NCI-H1092 (cell line): ENCODE measurements at places on chromosomes 5 and 9.
A peak's percentile ranks its signal among the peaks of the same experiment; 100 is the strongest.

DNA sequence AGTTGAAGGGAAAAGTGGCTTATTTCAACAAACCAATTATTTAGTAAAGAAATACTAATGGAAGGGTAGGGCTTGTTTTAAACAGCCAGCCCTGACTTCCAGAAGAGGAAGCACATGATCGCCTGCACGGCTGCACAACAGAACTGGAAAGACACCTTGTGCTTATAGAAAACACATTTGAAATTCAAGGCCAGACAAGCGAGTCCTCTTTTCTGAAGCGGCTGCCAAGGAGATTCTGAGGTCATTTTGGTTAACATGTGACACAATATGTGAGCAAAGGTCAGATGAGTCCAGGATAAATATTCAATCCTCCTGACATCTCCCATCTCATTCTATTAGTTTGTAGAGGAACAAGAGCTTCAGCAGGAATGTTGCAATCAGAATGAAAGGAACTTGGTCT is 461.4 kb upstream of the ST8SIA4 start:
- no peak for DNase-seq

DNA sequence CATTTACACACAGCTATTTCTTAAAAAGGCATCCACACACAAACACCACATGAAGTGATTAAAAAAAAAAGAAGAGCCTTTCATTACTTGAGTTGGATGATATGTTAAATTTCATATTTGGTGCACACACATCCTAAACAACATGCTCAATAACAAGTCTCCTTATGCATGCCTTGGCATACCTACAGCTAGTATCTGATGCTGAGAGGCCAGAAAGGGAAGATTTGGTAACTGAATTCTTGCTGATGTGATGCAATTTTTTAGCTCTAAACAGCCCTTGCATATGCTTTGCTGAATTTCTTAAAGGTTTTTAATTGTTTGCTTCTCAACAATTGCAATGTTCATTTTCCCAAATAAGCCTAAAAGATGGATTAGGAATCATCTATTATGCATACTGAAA is 338.8 kb downstream of the ARL15 start:
- DNase-seq, result no peak

- no peak for DNase-seq
These were observed 67.9 kb upstream of the PIK3R1 start for GRCh38 chr5:68147659-68148058.

- peak; percentile 57 for DNase-seq
These were observed 51.6 kb downstream of the AHRR start for GRCh38 chr5:372996-373709.

GRCh38 chr5:122030251-122030650 is 47.8 kb downstream of the LOX start:
- DNase-seq, result no peak

DNA sequence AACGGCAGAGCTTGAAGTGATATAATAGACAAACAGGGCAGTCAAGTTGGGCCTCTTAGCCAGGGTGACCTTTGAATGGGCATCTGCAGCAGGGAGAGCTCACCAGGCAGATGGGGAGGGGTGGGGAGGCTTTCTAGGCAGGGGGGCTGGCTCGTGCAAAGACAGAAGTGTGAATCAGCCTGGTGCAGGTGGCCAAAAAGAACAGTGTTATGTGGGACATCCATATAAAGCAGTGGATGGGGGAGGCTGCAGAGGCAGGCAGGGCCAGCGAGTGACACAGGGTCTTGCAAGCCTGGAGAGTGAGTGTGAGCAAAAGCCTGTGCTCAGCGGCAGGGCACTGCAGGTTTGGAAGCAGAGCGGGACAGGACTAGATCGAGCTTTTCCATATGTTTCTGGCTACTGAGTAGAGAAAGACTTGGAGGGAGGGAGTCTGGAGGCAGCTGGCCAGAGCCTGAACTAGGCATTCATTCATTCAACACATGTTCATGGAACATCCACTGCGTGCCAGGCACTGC is 14.2 kb upstream of the TTLL11 start:
- DNase-seq, result no peak

DNA sequence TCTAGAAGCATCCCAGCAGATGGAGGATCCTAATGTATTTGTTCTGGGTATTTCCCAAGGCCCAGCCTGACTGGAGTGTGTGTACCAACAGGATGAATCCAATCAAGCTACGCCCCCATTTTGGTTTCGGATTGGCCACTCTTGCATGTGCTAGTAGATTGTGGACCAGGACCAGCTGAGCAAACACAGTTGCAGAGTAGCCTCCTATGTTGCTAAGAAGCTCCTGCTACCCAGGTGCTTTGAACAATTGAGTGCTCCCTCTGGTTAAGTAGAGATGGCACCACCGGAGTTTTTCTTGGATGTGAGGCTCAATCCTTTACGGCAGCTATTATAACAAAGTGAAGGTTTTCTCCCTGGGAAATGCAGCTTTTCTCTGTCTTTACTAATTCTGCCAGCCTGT is 204.5 kb downstream of the NTRK2 start:
- peak; percentile 54 for DNase-seq

- DNase-seq, result no peak
These were observed 3.5 kb downstream of the PRXL2C start for GRCh38 chr9:96651626-96652025.

- DNase-seq, result no peak
These were observed 295.7 kb upstream of the PTGER4 start for GRCh38 chr5:40383749-40384651.

DNA sequence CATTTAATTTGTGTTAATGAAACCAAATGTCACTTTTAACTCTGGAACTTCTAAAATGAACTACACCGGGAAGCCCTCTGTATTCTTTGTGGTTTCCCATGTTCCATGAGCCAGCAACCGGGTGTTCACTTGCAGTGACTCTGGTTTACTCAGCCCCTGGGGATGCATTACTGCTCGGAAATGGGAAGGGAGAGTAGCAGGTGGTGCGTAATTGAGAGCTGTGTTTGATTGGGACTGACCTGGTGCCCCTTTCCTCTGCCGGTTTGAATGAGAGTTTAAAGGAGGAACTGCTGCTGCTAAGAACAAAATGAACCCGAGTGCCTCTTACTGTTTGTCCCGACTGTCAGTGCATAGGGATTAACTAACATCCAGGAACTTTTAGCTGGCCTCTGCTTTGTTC is 100.1 kb upstream of the DHFR start:
- peak; percentile 62 for DNase-seq

GRCh38 chr9:17090041-17090440 is 44.8 kb upstream of the CNTLN start:
- no peak for DNase-seq

DNA sequence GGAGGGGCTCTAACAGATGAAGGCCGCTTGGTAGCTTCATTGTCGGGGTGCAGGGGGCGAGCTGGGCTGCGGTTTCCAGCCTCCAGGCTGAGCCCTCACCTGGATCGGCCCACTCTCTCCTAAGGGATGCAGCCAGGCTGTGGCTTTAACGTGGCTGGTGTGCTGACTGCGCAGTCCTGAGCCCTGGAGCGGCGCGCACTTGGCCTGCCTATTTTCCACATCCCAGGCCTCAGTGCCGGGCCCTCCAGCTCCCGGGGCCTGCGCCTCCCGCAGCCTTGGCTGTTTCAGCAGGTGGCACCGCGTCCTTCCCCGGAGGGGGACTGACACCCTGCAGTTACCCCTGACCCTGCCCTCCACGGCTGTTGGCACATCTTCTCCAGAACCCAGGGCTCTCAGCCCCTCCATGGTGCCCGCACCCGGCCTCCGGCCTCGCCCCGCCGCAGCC is 1.4 kb downstream of the RNU6ATAC start:
- DNase-seq, result no peak

DNA sequence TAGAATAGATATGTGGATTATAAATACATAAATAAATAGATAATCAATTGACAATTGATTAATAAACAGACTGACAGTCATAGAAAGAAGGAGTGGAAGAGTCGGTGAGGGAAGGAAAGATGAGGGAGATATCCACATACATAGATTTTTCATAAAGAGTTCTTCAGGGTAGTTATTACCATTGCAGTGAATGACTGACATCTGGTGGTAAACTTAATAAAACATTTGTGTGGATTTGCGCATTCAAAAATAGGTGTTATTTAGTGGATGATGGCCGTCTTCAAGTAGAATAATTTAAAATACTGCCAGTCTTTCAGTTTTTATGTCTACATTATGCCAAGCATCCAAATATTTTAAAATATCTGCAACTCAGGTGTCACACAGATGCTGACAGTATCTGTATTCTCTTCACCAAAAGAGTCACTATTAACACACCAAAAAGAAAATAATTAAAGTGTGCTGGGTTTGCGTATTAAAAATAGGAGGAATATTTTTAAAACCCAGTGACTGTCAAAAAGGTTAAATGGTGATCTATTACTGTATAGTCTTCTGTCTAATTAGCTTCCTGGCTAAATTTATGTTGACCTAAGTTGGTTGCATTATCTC is 78.8 kb downstream of the GIN1 start:
- DNase-seq, result peak; percentile 24

DNA sequence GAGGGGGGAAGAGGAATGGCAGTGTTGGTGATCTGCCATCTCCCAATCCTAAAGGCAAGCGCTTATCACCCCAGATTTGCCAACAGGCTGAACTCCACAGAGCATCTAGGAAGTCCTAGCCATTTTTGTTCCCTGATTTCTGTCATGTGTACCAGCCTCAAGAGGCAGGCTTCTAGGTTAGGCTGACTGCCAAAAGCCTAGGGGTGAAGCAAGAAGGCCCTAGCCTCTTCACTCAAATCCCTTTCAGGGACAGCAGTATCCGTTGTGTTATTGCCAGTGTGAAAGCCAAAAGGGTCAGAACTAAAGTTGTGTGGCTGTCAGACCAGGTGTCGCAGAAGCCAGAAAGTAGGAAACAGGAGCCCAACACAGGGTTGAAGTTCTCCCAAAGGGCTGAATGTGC is 14.7 kb downstream of the IGIP start:
- no peak for DNase-seq

GRCh38 chr5:42677156-42677842 is 79.3 kb upstream of the CCDC152 start:
- DNase-seq, result no peak

DNA sequence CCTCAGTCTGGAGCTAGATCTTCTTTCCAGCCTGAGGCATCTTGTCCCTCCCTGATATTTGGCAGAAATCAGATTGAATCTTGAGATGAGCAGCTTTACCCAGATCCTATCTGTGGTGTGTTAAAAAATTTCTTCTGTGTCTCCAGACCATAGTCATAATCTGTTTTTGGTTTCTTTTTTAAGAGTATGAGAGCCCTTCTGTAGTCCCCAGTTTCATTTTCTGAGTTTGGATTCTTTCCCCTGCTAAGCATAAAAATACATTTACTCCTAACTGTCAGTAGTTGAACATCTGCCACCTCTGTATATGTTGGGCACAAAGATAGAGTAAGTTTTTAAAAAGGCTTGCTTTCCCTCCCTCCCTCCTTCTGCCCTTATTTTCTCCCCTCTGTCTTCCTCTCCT is 137.7 kb downstream of the CNTLN start:
- DNase-seq, result no peak

- no peak for DNase-seq
These were observed 306.6 kb downstream of the PLK2 start for GRCh38 chr5:58153255-58153654.

GRCh38 chr9:127030814-127031740 is 91.4 kb downstream of the ANGPTL2 start:
- no peak for DNase-seq

- DNase-seq, result no peak
These were observed 231.4 kb upstream of the TRPM3 start for GRCh38 chr9:71352837-71353236.

DNA sequence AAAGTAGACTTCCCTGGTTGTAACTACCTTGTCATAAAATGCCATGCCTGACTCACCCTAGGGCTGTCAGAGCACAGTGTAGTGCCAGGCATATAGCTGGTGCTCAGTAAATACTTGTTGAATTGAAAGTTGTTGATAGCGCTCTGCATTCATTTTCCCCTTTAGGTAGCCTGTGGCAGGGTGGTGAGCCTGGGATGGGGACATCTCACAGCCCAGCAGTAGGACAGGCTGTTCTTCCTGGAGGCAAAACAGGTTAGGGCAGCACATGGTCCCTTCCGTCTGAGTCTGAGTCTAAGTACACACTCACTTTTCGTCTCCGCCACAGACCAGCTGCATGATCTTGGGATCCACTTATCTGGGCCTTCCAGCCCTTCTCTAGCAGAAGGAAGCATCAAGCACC is 401.9 kb downstream of the ZSWIM6 start:
- DNase-seq, result no peak

DNA sequence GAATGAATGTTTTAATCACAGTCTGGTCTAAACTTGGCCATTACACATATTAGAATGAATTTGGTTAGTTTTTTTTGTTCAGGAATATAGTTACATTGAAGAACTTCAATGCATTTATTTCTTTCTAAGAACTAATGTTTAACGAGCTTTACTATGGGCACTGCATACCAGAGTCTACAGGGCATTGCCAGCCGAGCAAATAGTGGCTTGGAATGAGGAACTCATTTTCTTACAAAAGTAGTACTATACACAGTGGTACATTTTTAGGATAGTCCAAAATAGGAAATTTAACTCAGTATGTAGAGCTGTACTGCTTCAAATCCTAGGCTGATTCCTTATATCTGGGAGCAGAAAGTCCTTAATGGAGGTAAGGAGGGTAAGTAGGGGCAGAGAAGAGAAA is 155.4 kb downstream of the CARTPT start:
- no peak for DNase-seq

DNA sequence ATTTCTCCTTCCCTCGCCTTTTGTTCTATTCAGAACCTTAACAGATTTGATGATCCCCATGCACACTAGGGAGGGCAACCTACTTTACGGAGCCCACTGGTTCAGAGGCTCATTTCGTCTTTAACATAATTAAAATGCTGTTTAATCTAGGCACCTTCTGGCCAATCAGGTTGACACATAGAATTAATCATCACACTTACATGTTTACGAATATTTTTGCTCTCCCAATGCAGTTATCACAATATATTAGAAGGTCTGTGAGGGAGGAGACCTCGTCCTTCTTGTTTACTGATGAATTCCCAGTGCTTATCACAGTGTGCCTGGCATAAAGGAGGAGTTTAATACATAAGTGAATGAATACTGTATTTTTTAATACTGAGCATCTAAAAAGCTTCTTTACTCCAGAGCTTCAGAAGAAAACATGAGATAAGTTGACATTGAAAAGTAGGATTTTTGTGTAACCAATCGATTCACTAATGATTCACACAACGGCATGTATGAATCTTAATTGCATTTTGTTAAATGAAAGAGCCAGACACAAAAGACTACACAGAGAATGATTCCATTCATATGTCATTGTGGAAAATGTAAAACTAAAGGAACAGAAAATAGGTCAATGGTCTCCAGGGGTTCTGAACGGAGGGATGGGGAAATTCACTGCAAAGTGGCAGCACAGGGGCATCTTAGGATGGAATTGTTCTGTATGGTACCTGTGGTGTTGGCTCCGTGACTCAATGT is 78.6 kb upstream of the VCAN start:
- no peak for DNase-seq

GRCh38 chr9:100498592-100498991 is 25.6 kb downstream of the TMEFF1 start:
- DNase-seq, result no peak

- no peak for DNase-seq
These were observed 761 bp downstream of the CCT5 start for GRCh38 chr5:10250806-10251276.

- no peak for DNase-seq
These were observed 42.8 kb upstream of the TNFSF8 start for GRCh38 chr9:114973216-114973615.

- no peak for DNase-seq
These were observed 93.5 kb upstream of the CACNA1B start for GRCh38 chr9:137784046-137784445.
